HTR-8/SVneo (cell line): ENCODE measurements at places on chromosomes 4 and X.

DNA sequence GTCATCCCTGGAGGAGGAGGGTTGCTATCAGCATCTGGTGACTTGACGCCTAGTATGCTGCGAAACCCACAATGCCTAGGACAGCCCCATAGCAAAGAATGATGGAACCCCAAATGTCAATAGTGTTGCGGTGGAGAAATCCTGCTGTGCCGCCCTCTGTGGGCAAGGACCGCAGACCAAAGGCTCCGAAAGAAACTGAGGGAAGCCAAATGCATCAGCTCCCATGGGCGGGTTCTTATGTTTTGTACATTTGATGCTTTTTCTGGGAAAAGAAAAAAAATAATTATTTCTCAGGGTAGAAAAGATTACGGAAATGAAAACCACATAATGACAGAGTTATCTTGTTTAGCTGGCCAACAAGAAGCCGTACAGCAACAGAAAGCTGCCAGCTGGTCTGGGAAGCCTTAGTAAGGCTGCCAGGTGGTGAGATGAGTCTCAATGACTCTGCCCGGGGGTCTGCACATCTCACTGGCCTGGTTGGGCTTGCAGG is 95.0 kb upstream of the TBL1X start:
- no peak for DNase-seq

GRCh38 chr4:26936284-26937065 is 75.8 kb downstream of the STIM2 start:
- DNase-seq: no peak

GRCh38 chr4:44056721-44057151 is 391.9 kb downstream of the KCTD8 start:
- no peak for DNase-seq

DNA sequence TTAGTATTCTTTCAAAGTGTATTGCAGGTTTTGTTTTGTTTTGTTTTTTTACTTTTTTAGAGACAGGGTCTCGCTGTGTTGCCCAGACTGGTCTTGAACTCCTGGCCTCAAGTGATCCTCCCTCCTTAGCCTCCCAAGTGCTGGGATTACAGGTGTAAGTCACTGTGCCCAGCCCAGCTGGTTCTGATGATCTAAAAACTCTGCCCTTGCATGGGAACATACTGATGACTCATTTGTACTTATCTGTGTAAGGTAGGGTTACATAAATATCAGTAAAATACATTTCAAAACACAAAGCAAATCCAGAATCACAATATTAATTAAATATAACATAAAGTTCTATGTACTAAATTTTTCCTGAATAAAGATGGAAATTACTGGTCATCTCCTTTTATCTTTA is 7.4 kb upstream of the SLC9B1 start:
- DNase-seq: no peak

DNA sequence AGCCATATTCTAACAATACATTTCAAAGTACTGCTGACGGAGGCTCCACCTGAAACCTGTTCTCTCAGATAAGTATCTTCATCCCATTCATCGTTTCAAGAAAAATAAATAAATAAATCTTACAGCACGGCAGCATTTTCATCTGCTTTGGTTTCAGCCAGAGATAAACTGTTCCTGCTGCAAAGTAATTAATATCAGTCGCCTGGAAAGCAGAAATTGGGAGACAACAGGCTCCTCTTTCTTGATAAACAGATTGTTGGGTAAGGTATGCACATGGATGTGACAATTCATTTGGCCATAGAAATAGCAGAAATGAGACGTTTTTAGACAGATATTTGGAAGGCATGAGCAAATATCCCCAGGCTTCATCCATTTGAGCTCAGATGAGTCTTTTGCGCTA is 110.4 kb downstream of the PPARGC1A start:
- DNase-seq: no peak

DNA sequence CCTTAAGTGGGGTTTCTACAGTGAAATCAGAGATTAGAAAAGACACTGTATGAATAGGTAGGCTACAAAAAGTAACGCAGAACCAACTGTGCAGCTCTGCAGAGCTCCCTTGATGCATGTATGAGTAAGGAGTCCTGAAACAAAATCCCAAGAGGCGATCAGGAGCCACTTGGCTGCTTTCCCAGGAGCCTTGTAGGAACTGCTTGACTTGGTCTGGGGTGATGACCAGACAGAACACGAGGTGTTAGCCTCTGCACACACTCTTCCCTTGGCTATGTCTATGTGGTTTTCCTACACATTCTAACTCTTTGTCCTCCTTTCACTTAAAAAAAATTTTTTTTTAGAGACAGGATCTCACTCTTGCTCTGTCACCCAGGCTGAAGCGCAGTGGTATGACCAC is 22.8 kb upstream of the AP1S2 start:
- no peak for DNase-seq

GRCh38 chr4:125704726-125705125 is 390.0 kb downstream of the FAT4 start:
- no peak for DNase-seq

GRCh38 chr4:152981278-152981677 is 45.2 kb downstream of the FHDC1 start:
- DNase-seq: peak; percentile 39

GRCh38 chrX:37686996-37687395 is 1.4 kb downstream of the XK start:
- DNase-seq: no peak
